ENCODE measurements at places on chromosomes 5 and 9.

DNA sequence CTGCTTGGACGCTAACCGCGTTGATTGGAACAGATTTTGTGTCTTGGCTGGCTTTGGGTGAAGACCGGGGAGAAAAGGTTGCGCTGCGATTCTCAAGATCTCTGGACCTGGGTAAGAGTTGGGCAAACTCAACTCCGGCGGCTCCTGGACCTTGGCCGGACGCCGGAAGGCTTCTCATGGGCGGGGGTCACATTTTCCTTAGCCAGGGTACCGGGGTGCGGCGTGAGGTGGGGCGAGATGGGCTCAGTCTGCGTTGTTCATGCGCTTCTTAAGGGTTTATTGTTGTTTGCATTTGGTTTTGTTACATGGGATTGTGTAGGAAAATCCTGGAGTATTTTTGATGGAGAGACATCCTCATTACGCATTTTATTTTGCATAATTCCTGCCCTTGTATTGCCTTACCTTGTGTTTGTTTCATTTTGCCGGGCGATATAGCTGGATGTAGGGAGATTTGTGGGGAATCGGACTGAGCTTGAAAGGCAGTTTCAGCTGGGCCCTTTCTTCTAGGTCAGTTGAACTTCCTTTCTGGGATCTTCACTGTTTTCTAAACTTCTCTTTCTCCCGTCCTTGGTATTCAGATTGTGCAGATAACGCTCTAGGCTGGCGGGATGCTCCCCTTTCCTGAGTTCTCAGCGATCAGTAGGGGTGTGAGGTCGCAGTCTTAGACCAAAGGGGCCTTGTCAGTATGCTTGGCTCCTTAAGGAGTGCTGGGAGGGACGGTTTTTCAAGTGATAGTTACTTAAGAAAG is 524 bp downstream of the MEGF10 start:
- no peak for DNase-seq

GRCh38 chr5:107980923-107981692 is 310.4 kb upstream of the EFNA5 start:
- no peak for DNase-seq

DNA sequence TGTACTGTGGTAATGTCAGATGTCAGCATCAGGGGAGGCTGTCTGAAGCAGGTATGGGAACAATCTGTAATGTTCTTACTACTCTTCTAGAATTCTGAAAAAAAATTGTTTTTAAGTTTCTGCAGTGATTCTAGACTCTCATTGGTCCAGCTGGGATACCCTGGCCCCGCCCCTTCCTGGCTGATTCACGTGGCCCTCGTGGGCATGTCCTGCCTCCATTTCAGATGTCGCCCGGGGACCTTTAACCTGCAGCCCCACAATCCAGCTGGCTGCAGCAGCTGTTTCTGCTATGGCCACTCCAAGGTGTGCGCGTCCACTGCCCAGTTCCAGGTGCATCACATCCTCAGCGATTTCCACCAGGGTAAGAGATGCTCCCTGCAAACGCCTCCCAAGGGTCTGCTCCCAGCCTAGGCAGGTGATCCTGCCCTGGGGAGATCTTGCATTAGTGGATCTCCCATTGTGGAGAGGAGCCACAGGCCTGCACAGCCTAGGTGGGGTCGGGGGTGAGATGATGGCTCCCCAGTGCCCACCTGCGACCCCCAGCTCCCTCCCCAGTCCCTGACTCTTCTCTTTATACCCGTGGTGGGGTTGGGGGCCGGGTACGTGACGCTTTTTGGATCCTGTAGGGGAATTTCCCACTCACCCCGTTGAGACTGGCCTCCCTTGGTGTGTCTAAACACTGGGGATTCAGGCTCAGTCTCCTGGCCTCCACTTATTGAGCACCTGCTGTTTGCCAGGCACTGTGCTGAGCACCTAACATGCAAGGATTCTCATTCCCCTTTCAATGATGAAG is 36.5 kb downstream of the LAMC3 start:
- no peak for DNase-seq

DNA sequence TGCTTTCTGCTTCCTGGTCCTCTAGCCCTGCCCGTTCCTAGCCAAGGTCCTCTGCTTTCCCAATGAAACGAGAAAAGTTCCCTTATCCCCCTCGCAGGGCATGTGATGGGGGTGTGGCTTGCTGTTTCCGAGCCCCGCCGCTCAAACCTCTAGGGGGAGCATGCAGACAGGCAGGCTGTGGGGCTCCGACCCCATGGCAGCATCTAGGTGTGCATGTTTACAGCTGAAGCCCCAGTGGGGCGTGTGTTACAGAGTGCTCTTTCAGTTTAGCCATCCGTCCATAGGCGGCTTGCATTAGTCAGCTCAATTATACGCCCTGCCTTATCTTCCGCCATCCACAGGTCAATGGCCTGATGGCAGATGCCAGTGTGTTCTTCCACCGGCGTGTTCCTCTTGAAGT is 48.3 kb upstream of the SPATA31E1 start:
- DNase-seq = no peak

GRCh38 chr9:121529237-121529987 is 29.8 kb upstream of the GGTA1 start:
- peak; percentile 95 for DNase-seq

DNA sequence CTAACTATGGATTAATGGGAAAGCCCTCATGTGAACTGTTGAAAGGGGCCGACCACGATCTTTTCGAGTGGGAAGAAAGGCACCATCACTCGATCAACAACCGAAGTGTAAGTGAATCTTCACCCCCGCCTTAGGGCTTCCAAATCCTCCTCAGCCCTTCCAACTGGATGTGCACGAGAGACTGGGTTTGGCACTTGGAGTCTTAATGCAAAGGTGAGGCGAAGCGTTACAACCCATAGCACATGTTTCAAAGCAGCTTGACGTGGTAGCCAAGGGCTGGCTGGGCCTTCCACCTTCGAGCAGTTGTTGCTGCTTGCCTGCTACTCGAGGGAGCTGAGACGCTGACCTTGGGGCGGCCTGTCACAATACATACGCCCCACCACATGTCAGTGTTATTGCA is 5.7 kb upstream of the LCN9 start:
- no peak for DNase-seq

DNA sequence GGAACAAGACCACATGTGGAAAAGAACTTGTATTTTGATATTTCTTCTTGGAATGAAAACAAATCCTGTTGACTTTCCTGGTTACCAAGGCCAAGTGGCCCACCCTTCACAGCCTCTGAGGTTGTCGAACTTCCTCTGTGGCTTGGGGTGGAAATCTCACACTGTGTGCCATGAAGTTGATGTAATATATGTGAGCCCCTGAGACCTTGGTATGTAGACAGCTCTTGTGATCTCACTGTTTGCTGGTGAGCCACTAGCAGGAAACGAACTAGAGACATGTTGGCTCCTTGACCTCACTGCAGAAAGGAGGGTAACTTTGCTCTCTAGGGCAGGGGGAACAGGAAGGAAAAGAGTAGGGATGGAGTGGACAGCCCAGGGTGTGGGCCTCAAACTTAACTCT is 159.4 kb downstream of the ARHGAP26 start:
- no peak for DNase-seq

GRCh38 chr5:40406741-40407211 is 272.9 kb upstream of the PTGER4 start:
- DNase-seq = no peak

DNA sequence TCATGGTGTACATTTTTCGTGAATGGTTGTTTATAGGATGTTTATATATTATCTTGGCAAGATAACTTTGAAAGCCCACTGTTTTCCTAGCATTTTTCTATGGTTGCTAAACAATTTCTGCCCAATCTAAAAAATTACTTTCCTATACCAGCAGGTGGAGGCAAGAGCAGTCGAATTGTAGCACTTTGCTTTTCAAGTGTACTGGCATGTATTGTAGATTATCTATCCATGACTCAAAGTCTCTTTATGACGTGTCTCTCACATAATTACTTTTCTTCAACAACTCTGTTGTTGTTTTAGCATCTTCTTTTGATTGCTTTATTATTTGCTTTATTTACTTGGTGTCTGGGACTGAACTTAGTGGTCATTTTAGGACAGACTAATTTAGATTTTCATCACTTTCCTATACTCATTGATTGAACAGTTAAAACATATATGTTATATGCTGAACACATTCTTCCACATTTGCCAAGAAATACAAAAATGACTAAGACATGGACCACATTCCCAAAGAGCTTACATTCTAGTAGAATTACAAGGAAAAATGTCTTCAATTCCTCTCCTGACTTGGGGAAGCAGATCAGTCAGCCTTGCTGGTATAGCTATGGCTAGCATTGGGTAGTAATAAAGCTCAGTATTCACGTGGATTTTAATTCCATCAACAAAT is 20.7 kb downstream of the NLN start:
- no peak for DNase-seq

DNA sequence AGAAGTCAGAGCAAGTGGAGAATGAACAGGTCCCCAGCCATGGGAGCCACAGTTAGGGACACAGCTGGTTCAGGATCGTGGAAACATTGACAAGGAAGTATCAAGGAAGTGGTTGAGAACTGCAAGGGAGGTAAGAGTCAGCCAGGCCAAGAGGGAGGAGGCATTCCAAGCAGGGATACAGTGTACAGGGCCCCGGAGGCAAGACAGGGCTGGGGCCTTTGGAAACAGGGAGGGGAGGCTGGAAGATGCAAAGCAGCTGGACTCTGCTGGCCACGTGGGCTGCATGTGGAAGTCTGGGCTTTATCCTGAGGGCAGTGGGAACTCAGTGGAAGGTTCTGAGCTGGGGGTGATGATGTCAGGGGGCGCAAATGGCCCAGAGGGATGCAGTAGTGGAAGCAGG is 14.2 kb downstream of the CCDC180 start:
- no peak for DNase-seq

DNA sequence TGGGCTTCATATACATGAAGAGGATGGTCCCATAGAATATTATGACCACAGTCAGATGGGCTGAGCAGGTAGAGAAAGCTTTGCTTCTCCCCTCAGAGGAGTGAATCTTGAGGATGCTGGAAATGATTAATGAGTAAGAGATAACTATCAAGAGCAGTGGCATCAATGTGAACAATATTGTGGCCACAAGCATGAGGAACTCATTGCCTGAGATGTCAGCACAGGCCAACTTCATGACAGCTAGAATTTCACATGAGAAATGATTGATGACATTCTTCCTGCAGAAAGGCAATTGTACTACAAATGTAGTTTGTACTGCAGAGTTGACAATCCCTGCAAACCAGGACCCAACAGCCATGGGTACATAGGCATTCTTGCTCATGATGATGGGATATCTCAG is 586 bp downstream of the OR13C9 start:
- DNase-seq = no peak

DNA sequence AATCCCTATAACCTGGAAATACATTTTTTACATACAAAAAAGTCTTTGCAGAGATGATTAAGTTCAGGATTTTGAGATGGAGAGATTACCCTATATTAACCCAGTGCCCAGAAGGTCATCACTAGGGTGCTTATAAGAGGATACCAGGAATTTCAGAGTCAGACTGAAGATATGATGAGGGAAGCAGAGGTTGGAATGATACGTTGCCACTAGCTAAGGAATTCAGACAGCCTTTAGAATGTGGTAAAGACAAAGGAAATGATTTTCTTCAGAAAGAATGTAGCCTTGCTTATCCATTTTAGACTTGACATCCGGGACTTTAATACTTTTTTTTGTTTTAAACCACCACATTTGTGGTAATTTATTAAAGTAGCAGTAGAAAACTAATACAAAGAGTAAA is 2176.8 kb upstream of the C9orf72 start:
- no peak for DNase-seq

GRCh38 chr5:147234825-147235635 is at the start of gene STK32A:
Gene STK32A (plus strand): TSS chr5:147235026. CDS start chr5:147239635, 4,609 bp downstream.
- no peak for DNase-seq

DNA sequence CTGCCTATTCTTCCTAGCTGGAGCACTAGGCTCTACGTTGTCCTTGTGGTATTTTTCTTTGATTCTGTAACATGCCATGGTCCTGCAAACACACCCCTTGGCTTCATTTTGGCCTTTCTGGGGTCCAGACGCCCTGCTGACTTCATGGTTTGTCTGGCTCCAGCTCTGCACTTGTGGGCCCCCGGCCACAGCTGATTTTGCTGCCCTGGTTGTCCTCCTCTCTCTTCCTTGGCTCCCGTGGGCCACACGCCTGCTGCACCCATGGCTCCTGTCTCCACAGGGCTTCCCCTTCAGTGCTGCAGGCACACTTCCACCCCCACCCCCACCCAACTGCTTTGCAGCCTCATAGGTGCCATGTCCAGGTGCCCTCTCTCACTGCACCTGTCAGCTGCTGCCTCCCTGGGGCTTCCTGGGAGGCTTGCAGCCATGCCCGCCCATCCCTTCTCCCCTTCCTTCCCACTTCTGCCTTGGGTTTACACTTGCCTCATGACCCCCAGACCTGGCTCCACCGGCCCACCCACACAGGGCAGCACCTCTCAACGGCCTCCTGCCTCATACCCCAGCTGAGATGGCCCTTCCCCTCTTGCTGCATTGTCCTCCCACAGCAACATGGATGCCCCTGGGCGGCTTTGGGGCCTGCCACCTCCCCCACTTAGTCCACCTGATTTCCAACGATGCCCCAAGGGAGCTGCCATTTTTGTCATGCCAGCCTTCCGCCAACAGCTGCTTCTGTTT is 25.6 kb downstream of the SLC6A3 start:
- no peak for DNase-seq

DNA sequence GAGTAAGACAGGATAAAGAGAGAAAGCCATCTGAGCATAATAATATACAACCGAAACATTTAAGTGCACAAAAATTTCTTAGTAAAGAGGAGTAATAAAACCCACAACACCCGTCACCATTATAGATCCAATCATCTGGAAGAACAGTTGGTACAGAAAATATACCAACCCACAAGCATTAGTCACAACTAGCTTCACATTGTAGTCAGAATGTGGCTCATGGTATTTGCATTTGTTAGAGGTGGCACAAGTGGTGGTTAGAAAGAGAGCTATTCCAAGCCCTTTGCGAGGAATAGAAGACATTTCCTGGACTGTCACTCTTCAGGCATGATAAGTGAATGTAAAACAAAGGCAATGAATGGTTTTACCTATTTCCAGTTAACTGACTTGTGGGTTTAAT is 677.5 kb upstream of the ST8SIA4 start:
- DNase-seq = no peak

DNA sequence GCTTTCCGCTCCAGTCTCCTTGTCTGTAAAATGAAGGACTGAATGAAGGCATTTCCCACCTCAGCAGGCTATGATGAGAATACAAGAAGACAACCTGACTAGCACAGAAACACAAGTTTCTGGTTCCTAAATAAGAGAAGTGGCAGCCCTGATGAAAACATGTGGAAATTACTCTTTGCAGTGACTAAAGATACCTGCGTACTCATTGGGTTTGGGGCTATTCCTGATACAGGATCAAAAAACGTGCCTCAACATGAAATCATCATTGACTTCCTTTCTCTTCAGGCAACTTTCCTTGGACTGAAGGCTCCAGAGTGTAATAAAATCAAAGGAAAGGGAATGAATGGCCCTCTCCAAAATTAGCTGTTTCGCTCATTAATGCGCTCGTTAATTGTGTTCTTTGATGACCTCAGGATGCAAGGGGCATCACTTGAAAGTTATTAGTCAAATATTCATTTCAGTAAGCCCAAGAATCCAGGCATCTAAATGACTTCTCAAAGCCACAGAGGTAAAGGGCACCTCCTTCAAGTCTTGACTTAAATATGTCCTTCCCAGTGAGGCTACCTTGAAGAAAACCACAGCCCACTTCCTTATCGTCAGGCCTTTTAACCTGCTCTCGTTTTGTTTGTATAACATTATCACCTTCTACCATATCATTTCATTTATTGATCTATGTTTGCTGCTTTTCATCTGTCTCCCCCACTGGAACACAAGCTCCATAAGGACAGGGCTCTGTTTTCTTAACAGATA is 68.9 kb downstream of the RASEF start:
- no peak for DNase-seq

GRCh38 chr9:127194881-127195713 is 69.5 kb upstream of the GARNL3 start:
- no peak for DNase-seq
